ELF-1 (cell line): ENCODE measurements at places on chromosomes 7 and 10.
A peak's percentile ranks its signal among the peaks of the same experiment; 100 is the strongest.

DNA sequence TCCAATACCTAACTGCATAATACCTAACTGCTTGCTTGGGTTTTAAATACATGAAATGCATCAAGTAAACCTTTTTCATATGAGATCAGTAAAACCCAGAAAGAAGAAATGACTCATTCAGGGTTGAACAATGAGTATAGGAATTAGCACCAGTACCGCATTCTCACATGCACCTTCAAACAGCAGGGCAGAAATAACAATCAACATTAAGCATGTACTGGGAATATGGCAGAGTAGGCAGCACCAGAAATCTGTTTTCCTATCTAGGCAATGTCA, 850.3 kb upstream of the SORCS1 start:
- DNase-seq, result no peak

DNA sequence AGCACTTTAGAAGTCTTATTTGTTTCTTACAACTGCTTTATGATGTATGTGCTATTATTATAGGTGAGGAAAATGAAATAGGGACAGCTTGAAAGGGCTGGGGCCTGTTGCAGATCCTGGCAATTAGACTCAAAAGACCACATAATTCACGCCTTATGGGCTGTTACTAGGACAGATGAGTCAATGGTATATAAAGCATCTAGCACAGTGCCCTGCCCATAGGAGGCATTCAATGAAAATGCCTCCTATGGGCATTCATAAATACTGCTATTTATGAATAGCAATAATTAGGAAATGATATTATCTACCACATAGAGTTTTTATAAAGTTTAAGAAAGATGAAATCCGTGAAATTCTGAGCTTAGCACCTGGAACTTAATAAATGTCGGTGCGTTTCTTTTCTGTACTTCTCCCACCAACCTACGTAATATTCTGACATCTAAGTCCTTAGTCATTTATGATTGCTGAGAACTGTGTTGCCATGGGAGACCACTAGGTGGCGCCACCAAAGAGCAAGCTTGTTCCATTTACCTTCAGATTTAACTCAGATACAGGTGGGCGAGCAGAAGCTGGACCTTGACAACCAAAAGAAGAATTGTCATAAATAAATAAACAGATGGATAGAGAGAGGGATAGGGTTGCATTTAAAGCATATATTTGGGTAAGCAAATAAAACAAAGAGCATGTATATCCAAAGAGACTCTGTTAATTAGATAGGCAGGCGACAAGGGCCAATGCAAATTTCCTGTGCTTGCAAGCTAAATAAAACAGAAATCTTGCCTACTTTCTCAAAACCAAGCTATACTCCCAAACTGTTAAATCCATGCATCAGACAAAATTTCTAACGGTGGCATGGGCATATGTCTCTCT, 699.9 kb downstream of the INHBA start:
- peak; percentile 40 for DNase-seq

GRCh38 chr7:72538856-72539255, 126.7 kb upstream of the CALN1 start:
- no peak for DNase-seq

DNA sequence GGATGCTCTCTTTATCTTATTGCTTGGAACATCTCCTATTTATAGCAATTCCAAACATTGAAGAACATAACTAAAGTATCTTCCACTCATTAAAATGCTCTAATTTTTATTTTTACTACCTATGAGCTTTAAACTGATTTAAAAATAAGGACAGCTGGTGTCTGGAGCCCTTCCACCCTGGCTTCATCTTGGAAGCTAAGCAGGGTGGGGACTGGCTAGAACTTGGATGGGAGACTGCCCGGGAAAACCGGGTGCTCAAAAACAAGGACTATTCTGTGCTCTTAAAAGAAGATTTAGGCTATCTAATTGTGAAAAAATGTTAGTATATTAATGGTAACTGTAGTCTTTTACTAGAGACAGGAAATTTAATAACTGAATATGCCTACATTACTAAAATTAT, 69.2 kb downstream of the ARMC3 start:
- no peak for DNase-seq

DNA sequence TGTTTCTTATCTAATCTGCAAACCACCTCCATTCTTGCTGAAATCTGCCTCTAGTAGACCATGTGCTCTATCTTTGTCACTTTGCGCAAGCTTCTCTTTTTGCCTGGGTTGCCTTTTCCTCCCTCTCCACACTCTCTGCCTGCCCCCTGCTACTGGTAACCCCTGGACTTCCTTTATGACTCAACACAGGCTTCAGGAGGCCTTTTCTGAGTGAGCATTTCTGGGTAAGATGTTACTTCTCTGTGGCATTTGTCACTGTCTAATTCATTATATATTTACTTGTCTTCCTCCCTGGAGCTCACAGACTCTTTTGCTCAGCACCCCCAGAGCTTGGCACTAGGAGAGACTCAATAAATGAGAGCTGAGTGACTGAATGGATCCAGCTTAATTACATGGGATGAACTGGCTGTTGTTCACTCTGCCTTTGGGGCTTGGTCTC, 8.4 kb downstream of the GOLGA7B start:
- no peak for DNase-seq

DNA sequence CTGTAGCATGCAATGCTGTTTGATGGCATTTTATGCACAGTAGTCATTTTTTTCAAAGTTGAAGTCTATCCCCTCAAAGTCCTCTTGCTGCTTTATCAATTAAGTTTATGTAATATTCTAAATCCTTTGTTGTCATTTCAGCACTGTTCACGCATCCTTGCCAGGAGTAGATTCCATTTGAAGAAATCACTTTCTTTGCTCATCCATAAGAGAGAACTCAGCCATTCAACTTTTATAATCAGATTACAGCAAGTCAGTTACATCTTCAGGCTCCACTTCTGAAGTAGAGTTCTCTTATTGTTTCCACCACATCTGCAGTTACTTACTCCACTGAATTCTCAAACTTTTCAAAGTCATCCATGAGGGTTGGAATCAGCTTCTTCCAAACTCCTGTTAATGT, 32.3 kb downstream of the SDHAF3 start:
- DNase-seq, result no peak
